GM23338 (cell line): ENCODE measurements at places on chromosomes 5 and 9.

GRCh38 chr9:131961496-131961880 lies 118.2 kb downstream of the MED27 start:
- no peak for DNase-seq

DNA sequence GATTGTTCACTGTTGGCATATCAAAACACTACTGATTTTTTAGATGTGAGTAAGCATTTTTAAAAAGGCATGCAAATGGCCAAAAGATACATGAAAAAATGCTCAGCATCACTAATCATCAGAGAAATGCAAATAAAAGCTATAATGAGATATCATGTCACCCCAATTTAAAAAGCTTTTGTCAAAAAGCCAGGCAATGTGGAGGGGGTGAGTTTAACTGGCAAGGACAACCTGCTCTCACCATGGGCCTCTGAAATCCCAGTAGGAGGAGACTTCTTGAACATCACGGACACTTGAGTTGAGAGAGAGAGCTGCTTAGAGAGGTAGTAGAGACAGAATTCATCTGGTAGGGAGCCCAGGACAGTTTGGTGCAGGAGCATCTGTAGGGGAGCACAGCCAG lies 347.1 kb upstream of the MPDZ start:
- DNase-seq: no peak

- no peak for DNase-seq
Measured at GRCh38 chr5:107463731-107464130, 207.0 kb downstream of the EFNA5 start.

GRCh38 chr5:40682154-40683017 lies 2.7 kb downstream of the PTGER4 start:
- no peak for DNase-seq

DNA sequence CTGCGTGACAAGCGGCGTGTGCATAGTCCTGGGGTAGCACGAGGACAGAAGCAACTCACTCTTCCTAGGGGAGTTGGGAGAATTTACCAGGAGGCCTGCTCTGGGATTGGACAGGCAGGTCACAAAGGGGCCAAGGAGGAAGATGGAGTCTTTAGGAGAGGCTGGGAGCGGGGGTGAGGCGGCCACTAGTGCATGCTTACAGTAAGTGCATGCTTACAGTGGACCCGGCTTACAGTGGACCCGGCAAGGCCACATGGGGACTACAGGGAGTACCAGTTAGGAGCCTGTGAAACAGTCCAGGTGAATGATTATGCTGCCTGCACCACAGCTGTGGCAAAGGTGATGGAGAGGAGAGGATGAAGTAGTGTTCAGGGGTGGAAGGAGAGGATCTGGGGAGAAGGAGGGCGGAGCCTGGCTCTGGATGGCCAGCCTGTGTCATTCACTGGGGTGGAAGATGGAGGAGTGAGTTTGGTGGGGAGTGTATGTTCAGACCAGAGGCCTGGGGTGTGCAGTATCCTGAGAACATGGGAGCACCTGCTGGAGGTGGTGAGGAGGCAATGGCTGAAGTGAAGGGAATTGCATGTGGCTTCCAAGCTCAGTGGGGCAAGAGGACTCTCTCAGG lies 78.7 kb downstream of the CRB2 start:
- DNase-seq: peak; percentile 84
